CD8-positive, alpha-beta memory T cell (primary cell): ENCODE measurements at places on chromosomes 1 and 21. TPM values are rescaled to one million over a fixed set of nuclear protein-coding genes. Genes with fewer than 3 reads are reported as not detected.

DNA sequence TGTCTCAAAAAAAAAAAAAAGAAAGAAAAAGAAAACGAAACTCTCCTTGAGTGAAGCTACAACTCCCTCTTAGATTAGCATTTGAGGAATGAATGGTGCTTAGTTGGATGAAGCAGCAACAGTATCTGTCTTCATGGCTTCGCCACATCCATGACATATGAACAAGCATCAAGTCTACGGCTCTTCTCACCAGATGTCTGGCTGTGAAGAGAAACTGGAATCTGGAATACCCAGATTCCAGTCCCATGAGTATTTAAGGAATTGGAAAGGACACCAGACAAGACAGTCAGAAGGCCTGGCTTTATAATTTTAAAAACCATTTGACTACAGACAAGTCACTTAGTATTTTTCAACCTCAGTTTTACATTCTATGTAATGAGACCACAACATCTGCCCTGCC lies 38.0 kb upstream of the TADA1 start:
- H3K4me1 ChIP-seq: no peaks in the 10 kb centered on the region
- no peak overlapping the region for H3K4me3 ChIP-seq
- no peak overlapping the region for H3K27ac ChIP-seq
- no peaks in the 10 kb centered on the region for H3K36me3 ChIP-seq
- DNase-seq: no peak

DNA sequence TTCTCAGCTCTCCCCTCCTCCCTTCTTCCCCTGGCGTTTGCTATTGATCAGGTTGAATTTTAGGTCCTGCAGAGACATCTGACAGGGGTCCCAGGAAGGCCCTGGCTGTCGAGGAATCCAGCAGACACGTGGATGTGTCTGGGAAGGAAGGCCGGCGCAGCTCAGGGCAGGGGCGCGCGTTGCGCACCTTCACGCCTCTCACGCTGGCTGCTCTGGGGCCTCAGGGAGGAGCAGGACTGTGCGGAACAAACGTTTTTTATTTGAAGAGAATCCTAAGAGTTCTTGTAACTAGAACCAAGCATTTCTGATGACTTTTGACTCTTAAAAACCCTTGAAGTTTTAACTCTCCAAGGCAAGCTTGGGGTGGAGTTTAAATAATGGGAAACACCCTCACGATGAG lies 54.2 kb downstream of the SLC37A1 start:
- H3K4me1 ChIP-seq: no peaks in the 10 kb centered on the region
- no peak overlapping the region for H3K4me3 ChIP-seq
- peak; percentile 25 for DNase-seq
- no peaks in the 10 kb centered on the region for H3K36me3 ChIP-seq

GRCh38 chr1:44646261-44647110 lies 27.8 kb downstream of the TMEM53 start:
- peaks cover 46% of the 10 kb centered on the region for H3K36me3 ChIP-seq
- no peaks in the 10 kb centered on the region for H3K27me3 ChIP-seq
- H3K4me3 ChIP-seq: no peak overlapping the region
- no peaks in the 10 kb centered on the region for H3K4me1 ChIP-seq

GRCh38 chr1:17061892-17062291 lies 8.1 kb upstream of the SDHB start:
- no peak overlapping the region for H3K27ac ChIP-seq
- H3K4me3 ChIP-seq: no peak overlapping the region
- H3K4me1 ChIP-seq: no peaks in the 10 kb centered on the region
- DNase-seq: no peak
- no peaks in the 10 kb centered on the region for H3K27me3 ChIP-seq

DNA sequence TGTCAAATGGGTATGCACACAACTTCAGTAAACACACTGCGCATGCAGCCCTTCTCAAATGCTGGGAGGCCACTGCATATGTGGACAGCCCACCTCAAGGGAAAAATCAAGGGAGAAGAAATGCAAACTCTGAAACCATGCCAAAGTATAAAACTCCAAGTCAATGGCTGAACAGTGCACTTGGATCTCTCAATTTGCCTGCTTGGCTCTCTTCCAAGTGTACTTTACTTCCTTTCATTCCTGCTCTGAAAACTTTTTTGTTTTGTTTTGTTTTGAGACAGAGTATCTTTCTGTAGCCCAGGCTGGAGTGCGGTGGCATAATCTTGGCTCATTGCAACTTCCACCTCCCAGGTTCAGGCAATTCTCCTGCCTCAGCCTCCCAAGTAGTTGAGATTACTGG lies 18.8 kb upstream of the COP1 start:
- no peaks in the 10 kb centered on the region for H3K36me3 ChIP-seq
- H3K27ac ChIP-seq: no peak overlapping the region
- no peaks in the 10 kb centered on the region for H3K4me1 ChIP-seq
- no peak for DNase-seq

DNA sequence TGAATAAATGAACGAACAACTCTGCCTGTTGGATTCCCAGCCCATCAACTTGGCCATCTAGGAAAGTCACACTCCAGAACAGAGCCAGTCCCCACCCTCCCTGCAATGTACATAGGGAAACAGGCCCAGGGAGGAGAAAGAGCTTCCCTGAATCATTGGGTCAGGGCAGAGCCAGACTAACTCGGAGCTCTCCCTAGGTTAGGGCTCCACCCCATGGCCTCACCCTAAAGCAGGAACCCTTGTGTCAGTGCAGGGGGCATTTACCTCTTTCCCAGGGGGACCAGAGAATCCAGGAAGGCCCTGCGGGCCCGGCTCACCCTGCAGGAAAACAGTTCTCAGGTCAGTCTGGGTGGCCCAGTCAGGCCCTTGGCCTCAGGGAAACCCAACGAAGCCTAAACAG lies 11.6 kb downstream of the COL9A2 start:
- H3K36me3 ChIP-seq: no peaks in the 10 kb centered on the region
- DNase-seq: no peak
- no peaks in the 10 kb centered on the region for H3K27me3 ChIP-seq
- no peak overlapping the region for H3K4me3 ChIP-seq
- no peaks in the 10 kb centered on the region for H3K4me1 ChIP-seq
- H3K27ac ChIP-seq: no peak overlapping the region

GRCh38 chr21:44265734-44266270 lies 4.1 kb upstream of the DNMT3L start:
- no peak for DNase-seq
- H3K27me3 ChIP-seq: no peaks in the 10 kb centered on the region
- H3K4me1 ChIP-seq: no peaks in the 10 kb centered on the region
- H3K4me3 ChIP-seq: no peak overlapping the region
- H3K27ac ChIP-seq: no peak overlapping the region

DNA sequence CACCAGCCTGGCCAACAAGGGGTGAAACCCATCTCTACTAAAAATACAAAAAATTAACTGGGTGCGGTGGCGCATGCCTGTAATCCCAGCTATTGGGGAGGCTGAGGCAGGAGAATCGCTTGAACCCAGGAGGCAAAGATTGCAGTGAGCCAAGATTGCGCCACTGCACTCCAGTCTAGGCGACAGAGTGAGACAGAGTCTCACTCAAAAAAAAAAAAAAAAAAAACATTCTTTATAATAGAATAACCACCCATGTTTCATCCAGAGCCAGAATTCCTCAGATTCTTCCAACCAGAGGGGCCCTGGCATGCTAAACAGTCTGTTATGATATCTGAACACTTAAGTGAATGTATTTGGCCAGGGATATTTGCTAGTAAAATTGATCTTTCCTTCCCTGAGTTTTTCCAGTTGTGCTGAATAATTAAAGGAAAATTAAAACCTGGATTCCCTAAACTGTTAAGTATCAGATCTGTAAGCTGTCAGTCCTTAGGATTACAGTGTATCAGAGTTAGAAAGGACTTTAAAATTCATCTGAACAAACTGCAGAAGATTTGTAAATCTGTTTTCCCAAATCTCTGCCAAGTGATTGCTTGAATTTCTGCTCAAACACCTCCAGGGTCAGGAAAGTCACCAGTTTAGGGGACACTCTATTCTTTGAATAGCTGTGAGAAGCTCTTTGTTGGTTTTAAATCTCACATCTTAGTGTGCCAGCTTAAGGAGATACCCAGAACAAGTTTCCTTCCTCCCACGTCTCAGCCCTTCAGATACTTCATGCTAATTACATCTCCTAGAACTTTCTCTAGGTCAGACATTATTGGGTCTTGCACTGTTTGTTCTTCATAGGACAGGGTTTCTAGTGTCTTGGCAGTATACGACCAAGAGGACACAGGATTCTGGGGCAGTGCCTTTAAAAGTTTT lies 84.6 kb upstream of the BMP8A start:
- no peaks in the 10 kb centered on the region for H3K36me3 ChIP-seq
- no peak overlapping the region for H3K27ac ChIP-seq
- H3K4me1 ChIP-seq: peaks cover 24% of the 10 kb centered on the region
- H3K4me3 ChIP-seq: no peak overlapping the region
- no peaks in the 10 kb centered on the region for H3K27me3 ChIP-seq

- H3K36me3 ChIP-seq: no peaks in the 10 kb centered on the region
- no peak for DNase-seq
- H3K27ac ChIP-seq: no peak overlapping the region
- peaks cover 51% of the 10 kb centered on the region for H3K27me3 ChIP-seq
- no peaks in the 10 kb centered on the region for H3K4me1 ChIP-seq
Observed at GRCh38 chr21:36694593-36695282, 4.2 kb upstream of the SIM2 start.

- no peaks in the 10 kb centered on the region for H3K4me1 ChIP-seq
- no peak overlapping the region for H3K4me3 ChIP-seq
- H3K36me3 ChIP-seq: no peaks in the 10 kb centered on the region
- H3K27me3 ChIP-seq: peaks cover 10% of the 10 kb centered on the region
Observed at GRCh38 chr1:25140073-25140797, 92.1 kb downstream of the SYF2 start.

- peaks cover 15% of the 10 kb centered on the region for H3K4me1 ChIP-seq
- DNase-seq: no peak
- H3K36me3 ChIP-seq: no peaks in the 10 kb centered on the region
- H3K27ac ChIP-seq: no peak overlapping the region
Observed at GRCh38 chr1:11697188-11697892, 5.8 kb downstream of the DRAXIN start.

- no peak overlapping the region for H3K27ac ChIP-seq
- H3K4me3 ChIP-seq: no peak overlapping the region
- DNase-seq: no peak
- no peaks in the 10 kb centered on the region for H3K27me3 ChIP-seq
- H3K4me1 ChIP-seq: no peaks in the 10 kb centered on the region
Observed at GRCh38 chr1:114010433-114011184, 31.3 kb downstream of the OLFML3 start.

GRCh38 chr1:11573116-11573692 lies 81.0 kb downstream of the FBXO2 start:
- H3K27me3 ChIP-seq: peaks cover 8% of the 10 kb centered on the region
- no peak overlapping the region for H3K27ac ChIP-seq
- no peak overlapping the region for H3K4me3 ChIP-seq
- no peak for DNase-seq
- no peaks in the 10 kb centered on the region for H3K4me1 ChIP-seq

DNA sequence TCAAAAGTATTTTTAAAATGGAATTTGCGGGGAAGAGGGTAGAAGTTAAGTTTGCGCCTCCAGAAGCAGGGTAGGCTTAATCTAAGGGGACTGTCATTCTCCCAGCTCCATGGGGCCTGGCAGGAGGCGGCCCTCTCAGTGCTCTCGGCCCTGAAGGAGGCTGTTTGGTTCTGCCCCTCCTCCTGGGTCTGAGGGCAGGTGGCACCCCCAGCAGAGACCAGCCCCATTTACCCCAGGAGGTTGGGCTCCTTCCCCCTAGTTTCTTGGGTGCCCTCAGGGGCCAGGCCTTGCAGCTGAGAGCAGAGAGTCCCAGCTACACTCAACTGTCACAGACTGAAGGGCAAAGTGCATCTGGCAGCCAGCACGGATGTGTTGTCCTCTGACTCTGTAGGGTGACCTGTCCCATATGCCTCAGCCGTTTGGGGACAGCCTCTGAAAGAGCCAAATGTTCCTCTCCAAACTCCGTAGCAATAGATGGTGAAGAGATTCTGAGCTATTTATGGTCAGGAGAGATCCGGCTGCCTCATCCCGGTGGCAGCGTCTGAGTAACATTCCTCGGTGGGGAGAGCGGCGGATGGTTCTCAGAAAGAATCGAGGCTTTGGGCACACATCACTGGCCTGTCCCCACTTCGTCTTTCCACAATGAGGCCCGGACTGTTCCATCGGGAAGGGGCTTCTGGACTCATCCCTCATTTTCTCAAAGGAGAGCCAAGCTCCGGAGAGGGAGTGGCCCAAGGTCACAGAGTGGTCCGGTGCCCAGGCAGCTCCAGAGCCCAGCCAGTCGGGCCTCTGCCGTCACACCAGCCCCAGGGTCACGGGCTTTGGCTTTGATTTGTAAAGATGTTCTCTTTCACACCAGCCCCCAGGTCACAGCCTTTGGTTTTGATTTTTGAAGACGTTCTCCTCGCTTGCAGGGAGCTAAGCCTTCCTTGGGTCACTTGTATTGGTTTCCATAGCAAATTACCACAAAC lies 424.2 kb upstream of the VAMP3 start:
- no peak overlapping the region for H3K4me3 ChIP-seq
- no peak overlapping the region for H3K27ac ChIP-seq
- H3K36me3 ChIP-seq: no peaks in the 10 kb centered on the region
- no peaks in the 10 kb centered on the region for H3K4me1 ChIP-seq
- DNase-seq: no peak

GRCh38 chr1:93979040-93979717 lies 69.9 kb upstream of the GCLM start:
- H3K27ac ChIP-seq: no peak overlapping the region
- no peaks in the 10 kb centered on the region for H3K27me3 ChIP-seq
- no peaks in the 10 kb centered on the region for H3K36me3 ChIP-seq
- no peak for DNase-seq

GRCh38 chr1:42433369-42433768 lies 22.5 kb downstream of the ZMYND12 start:
- H3K4me3 ChIP-seq: no peak overlapping the region
- no peak overlapping the region for H3K27ac ChIP-seq
- H3K36me3 ChIP-seq: no peaks in the 10 kb centered on the region
- no peaks in the 10 kb centered on the region for H3K4me1 ChIP-seq

DNA sequence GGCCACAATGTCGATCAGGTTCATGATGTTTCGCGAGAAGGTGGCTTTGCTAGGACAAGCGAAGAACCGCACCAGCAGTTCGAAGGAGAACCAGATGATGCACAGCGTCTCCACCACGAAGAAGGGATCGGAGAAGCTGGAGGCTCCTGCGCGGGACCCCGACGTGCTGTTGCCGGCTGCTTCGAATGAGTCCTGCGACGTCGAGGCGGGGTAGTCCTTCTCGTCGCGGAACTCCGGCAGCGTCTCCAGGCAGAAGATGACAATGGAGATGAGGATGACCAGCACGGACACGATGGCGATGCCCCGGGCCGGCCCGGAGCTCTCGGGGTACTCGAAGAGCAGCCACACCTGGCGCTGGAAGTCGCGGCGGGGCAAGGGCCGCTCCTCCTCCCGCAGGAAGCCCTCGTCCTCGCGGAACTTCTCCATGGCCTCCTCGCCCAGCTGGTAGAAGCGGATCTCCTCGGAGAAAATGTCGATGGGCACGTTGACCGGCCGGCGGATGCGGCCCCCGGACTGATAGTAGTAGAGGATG lies 869 bp downstream of the KCNA3 start:
- peak overlapping the region; percentile 90 for H3K4me3 ChIP-seq
- no peaks in the 10 kb centered on the region for H3K36me3 ChIP-seq
- DNase-seq: peak; percentile 15
- H3K27me3 ChIP-seq: no peaks in the 10 kb centered on the region
- peaks cover 28% of the 10 kb centered on the region for H3K4me1 ChIP-seq
- H3K27ac ChIP-seq: peak overlapping the region; percentile 98

The FAM151A gene
- not detected for polyA plus RNA-seq

The IGSF5 gene
- not detected for polyA plus RNA-seq

The LCK gene
- polyA plus RNA-seq: 937 TPM

The NUF2 gene
- 0.99 TPM for polyA plus RNA-seq

The LAMC1 gene
- not detected for polyA plus RNA-seq

The DNAI4 gene
- 0.77 TPM for polyA plus RNA-seq
